ENCODE measurements at places on chromosomes 12 and 14. TPM values are rescaled to one million over a fixed set of nuclear protein-coding genes. Genes with fewer than 3 reads are reported as not detected.

- no peak overlapping the region for H3K4me3 ChIP-seq
- H3K27me3 ChIP-seq: no peaks in the 10 kb centered on the region
- H3K27ac ChIP-seq: no peak overlapping the region
Measured at GRCh38 chr14:95431199-95432143, 85.0 kb downstream of the SYNE3 start.

- no peak overlapping the region for H3K4me3 ChIP-seq
- H3K27ac ChIP-seq: no peak overlapping the region
- no peak for DNase-seq
- no peaks in the 10 kb centered on the region for H3K27me3 ChIP-seq
Measured at GRCh38 chr12:19382563-19382962, 56.7 kb upstream of the AEBP2 start.

GRCh38 chr14:95360828-95361227 lies 41.1 kb upstream of the CLMN start:
- H3K27ac ChIP-seq: no peak overlapping the region
- H3K4me1 ChIP-seq: peaks cover 8% of the 10 kb centered on the region
- H3K36me3 ChIP-seq: no peaks in the 10 kb centered on the region
- H3K4me3 ChIP-seq: no peak overlapping the region
- DNase-seq: no peak

GRCh38 chr14:105525861-105526775 lies at the start of gene TMEM121:
Gene TMEM121 (plus strand): TSS chr14:105526583. CDS start chr14:105528835, 2,252 bp downstream.
- peak within 1 kb of the TSS; percentile 22 for H3K27ac ChIP-seq
- no peak for DNase-seq
- H3K4me3 ChIP-seq: peak within 1 kb of the TSS; percentile 66
- H3K4me1 ChIP-seq: peaks cover 40% of the 10 kb centered on the region
- no peaks in the 10 kb centered on the region for H3K27me3 ChIP-seq

DNA sequence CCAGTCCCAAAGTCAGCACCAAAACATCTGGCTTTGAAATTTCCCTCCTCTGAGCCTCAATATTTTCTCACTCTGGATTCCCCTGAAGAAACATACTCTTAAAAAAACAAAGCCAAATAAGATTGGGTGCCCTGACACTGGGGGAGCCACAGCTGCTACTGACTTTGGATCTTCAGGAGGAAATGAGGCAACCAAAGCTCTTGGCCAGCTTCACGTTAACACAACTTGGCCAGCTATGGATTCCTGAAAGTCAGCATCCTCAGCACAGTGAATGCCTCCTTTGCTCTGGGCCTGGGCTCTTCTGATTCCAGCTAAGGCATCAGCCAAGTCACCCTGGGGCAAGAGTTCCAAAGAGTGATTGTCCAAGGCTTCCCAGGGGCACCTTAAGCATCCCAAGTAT lies 254.8 kb downstream of the ANO2 start:
- no peaks in the 10 kb centered on the region for H3K4me1 ChIP-seq
- DNase-seq: no peak
- H3K27ac ChIP-seq: no peak overlapping the region
- H3K27me3 ChIP-seq: no peaks in the 10 kb centered on the region

DNA sequence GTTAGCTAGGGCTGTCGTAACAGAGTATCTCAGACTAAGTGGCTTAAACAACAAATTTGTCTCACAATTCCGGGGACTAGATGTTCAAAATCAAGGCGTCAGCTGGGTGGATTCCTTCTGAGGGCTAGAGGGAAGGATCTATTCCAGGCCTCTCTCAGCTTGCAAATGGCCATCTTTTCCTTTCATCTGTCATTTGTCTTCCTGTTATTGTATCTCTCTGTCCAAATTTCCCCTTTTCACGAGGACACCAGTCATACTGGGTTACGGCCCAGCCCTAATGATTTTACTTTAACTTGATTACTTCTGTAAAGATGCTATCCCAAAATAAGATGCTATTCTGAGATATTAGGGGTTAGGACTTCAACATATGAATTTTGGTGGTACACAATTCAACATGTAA lies 119.0 kb upstream of the CPSF6 start:
- H3K27ac ChIP-seq: no peak overlapping the region
- H3K4me1 ChIP-seq: no peaks in the 10 kb centered on the region
- no peaks in the 10 kb centered on the region for H3K36me3 ChIP-seq
- no peak overlapping the region for H3K4me3 ChIP-seq

GRCh38 chr12:103997286-103997900 lies 31.7 kb downstream of the TDG start:
- H3K36me3 ChIP-seq: no peaks in the 10 kb centered on the region
- peaks cover 5% of the 10 kb centered on the region for H3K4me1 ChIP-seq
- H3K27ac ChIP-seq: peak overlapping the region; percentile 29
- H3K27me3 ChIP-seq: no peaks in the 10 kb centered on the region
- DNase-seq: no peak

The ANO4 gene
- not detected for total RNA-seq

The HCAR2 gene
- total RNA-seq: not detected

The VASH1 gene
- 12.2 TPM for total RNA-seq
